ENCODE measurements at places on chromosomes 3 and 15.

DNA sequence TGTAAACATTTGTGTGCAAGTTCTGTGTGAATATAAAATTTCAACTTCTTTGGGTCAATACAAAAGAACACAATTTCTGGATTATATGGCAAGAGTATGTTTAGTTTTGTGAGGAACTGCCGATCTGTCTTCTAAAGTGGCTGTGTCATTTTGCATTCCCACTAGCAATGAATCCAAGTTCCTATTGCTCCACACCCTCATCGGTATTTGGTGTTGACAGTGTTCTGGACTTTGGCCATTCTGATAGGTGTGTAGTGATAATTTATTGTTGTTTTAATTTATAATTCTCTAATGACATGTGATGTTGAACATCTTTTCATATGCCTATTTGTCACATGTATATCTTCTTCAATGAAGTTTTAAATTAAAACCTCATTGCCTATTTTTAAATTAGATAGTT is 58.2 kb upstream of the TMC3 start:
- DNase-seq = no peak

- no peak for DNase-seq
Measured at GRCh38 chr3:96347289-96347688, 467.1 kb upstream of the EPHA6 start.

DNA sequence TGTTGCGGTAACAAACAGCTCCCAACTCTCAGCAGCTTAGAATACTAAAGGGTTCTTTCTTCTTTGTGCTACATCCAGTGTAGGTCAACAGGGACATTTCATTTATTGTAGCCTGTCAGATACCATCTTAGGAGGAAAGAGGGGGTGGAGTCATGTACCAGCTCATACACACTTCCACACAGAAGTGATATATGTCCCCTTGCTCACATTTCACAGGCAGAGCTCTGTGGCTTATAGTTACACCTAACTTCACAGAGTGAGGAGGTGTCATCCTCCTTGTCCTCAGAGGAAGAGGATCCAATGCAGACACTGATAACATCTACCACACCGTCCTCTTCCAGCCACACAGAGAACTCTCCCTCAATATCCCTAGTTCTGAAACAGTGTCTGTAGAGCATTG is 247.2 kb downstream of the SLCO3A1 start:
- DNase-seq = no peak

GRCh38 chr3:172869368-172869771 is 118.8 kb downstream of the ECT2 start:
- DNase-seq = no peak
